Skin of body (tissue), 3 donors: ENCODE measurements at places on chromosomes 13 and 19.
A peak's percentile ranks its signal among the peaks of the same experiment; 100 is the strongest.

DNA sequence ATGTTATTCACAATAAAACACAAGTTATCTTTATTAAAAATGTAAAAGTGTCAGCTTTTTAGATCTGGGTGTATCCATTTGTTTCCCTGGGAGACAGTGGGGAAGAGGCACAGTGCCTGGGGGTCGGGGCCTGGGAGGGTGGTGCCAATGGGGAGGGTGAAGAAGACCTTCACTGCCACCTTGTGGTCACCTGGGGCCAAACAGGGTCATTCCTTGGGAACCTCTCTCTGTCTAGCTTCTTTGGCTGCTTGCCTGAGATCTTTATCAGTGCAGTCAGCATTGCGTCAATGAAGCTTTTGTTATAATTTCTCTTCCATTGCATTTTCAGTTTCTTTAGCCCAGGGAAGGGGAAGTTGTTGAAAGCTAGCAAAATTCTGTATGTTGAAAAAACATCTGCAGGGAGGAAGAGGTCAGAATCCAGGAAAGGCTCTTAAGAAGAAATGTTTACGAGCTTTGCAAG, 39.1 kb downstream of the PCDH8 start:
- no peak for DNase-seq

GRCh38 chr19:46783670-46784069, 4.7 kb downstream of the SLC1A5 start:
- no peak for DNase-seq

DNA sequence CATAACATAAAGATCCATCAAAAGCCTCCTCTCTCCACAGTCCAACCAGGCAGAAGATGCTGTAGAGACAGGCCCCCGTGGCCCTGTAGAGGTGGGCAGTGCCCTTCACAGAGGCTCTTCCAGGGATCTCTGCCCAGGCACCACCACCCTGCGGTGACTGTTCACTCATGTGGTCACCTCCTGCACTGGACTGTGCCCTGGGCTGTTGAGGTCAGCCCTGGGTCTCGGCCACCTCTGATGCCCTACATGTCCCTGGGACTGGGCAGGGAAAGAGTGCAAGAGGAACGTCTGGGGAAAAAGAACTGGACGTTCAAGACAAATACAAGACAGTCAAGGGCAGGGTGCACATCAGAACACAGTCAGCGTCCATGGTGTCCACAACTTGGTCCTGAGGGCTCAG, 22.3 kb downstream of the PEPD start:
- no peak for DNase-seq

- DNase-seq, result no peak
Measured at GRCh38 chr19:49588365-49589122, 2.4 kb upstream of the PRR12 start.

- DNase-seq, result no peak
Measured at GRCh38 chr19:8811315-8812172, 20.6 kb downstream of the ZNF558 start.

DNA sequence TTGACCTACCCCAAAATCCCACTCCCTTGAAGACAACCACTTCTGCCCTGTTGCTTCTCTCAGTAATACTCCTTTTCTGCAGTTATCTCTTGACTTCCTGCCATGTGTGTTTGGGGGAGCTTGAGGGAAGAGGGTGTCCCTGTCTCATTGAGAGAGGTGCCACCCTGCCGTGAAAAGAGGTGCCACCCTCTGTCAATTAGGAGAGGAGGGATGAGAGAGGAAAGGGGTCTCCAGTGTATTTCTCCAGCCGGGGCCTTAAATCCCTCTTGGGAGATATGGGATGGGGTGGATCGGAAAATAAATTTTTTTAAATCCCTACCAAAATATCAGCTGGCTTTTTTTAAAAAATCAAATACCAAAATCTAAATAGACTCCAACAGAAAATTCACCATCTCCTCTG, 16.5 kb downstream of the PLD3 start:
- DNase-seq, result no peak

GRCh38 chr13:75986818-75987217, 350.7 kb downstream of the LMO7 start:
- DNase-seq, result no peak

DNA sequence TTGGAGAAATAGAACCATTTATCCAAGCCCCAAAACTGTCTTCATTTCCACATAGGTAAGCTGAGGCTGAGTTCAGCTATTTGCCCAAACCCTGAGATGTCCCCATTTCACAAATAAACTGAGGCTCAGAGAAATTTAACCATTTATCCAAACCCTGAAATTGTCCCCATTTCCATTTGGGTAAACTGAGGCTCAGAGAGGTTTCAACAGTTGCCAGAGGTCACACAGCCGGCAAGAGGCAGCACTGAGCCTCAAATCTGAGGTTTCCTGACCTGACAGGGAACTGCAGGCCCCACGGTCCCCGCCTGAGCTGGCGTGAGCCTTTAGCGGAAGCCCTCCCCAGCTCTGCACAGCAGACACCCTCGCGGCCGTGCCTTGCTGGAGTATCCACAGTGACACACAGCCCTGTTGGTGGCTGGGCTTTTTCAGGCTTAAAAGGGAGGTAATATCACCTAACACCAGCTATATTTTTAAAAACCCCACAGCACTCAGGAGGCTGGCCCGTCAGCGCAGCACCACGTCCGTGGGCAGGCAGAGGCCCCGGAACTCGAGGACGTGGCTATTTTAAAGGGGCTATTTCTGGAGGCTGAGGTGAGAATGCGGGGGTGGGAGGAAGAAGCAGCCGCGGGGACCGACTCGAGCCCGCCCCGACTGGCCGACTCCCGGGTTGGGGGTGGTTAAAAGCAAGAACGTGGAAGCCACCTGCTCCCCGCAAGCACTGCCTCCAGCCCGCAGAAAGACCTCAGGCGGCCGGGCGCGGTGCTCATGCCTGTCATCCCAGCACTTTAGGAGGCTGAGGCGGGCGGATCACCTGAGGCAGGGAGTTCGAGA, 18.5 kb downstream of the PTPRS start:
- no peak for DNase-seq

- no peak for DNase-seq
Measured at GRCh38 chr13:98173431-98174152, 3.5 kb downstream of the RNF113B start.

DNA sequence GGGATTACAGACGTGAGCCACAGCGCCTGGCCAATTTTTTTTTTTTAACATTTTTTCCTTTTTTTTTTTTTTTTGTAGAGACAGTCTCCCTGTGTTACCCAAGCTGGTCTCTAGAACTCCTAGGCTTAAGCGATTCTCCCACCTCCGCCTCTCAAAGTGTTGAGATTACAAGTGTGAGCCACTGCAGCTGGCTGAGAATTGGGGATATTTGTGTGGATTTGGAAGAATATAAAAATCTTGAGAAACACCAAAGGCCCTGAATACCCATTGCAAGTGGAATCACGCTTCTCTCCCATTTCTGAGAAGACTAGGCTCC, 79.9 kb upstream of the ABCC4 start:
- DNase-seq, result no peak

DNA sequence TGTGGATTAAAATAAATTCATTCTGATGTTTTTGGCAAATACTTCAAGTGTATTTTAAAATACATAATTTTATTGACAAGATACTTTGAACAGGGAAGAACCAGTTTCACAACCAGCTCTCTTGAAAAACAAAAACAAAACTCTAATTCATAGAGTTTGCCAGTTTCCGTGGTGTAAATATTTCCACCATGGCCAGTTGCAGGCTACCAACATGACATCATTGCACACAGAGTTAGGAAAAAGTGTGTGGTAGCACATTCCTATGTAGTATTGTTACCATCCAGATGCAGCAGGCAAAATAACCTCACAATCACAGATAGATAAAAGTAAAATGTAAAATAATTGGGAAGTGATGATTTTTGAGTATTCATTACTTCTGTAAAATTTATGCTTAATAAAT, 7.7 kb upstream of the RNF113B start:
- DNase-seq, result no peak

DNA sequence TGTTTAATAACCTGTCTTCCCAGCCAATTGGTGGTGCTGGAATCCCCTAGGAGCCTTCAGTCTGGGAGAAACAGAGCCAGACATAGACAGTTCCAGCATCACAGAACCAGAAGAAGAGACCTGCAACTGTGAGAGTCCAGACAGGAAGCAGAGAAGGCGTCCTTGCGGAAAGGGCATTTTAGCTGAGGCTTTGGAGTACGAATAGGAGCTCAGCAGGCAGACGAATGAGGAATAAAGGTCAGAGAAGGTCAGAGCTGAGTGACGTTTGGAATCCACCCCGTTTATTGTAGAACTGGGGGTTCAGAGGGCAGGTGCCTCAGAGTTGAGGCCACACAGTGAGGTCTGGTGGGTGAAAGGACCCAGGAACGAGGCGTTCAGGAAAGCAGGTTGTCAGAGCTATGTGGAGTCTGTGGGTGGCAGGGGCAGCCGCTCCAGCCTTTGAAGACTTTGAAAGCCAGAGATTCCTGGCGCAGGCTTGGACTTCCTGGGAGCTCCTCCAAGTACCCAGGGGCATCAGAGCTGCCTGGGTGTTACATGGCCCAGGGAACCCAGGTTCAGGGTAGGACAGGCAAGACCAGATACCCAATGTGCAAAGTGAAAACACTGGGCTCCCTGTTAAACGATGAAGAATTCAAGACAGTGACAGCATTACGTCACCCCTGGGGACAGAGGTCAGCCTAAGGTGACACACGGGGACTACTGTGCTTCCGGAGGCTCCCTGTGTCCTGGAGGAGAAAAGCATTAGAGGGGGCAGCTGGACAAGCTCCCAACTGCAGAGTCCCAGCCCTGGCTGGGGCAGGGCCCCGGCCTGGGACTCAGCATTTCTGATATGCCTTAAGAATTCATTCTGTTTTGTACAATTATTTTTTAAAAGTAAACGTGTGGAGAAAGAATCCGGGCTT, 5.5 kb downstream of the ARRDC2 start:
- DNase-seq, result no peak

DNA sequence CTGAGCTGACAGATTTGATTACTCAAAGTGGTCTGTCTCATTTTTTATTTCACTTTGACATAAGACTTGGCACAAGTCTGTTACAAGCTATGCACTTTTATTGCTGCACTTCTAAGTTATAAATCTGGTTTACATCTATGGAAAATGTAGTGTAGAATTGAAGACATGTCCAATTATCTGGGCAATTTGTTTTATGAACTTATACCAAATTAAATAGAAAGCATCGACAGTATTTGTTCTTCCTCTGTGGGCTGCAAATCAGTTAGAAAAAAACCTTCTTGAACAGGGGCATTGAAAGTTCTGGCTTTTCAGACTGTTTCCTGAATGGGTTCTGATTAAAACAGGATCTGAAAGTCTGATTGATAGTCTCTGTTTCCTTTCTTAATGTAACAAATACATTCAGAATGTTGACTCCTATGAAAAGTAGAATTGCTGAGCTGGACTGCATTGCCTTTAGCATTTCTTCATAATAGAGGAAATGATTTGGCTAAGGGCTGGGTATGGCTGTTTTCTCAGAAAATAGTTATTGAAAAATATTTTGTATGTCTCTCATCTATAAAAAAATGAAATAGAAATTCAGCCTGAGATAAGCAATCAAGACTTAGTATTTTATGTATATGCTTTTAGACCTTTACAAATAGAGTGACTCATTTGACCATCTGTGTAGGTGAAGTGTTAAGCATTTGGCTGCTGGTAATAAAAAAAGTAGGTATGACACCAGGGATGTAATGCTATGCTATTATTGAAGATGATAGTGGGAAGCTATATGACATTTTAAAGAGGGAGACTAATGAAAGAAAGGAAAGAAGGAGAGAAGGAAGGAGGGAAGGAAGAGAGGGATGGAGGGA, 210.9 kb upstream of the SPRY2 start:
- peak; percentile 83 for DNase-seq

DNA sequence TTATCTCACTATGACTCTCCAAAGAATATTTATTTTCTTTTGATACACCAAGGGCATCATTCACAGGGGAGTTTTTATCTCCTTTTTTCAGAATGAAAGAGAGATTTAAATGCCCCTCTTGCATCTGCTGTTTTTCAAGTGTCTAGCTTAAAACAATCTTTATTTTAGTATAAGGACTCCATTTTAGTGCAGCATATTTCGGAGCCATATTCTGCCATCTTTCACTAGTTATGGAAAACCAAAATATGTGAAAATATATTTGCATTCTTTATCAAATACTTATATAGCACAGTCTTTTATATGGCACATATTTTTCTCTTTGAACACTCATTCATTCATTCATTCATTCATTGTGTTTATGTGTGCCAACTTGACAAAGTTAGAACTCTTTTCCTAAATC, 1130.2 kb downstream of the SLITRK5 start:
- no peak for DNase-seq

DNA sequence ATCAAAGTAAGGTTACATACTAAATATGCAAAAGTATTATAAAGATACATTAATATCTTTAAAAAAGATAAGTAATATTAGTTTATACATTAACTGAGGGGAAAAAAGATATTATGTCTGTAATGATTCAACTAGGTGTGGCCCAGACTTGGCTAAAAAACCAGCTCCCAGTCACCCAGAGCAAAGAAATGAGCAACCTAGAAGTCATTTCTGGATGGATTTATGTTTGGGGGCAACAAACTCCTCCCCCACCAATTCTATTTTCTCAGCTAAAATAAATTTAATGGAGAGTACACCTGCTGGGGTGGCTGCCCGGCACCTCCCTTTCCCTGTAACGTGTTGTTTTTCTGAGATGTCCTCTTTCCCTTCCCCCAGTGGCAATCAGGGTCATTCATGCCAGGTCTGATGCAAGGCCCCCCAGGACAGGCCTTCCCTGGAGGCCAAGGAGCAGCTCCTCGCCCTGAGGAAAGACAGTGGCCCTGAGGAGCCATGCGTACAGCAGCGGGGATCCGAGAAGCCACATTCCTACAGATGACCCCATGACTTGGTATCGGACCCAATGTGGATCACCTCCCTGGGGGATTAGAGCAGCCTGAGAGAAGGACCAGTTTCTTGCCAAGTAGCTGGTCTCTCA, 78.6 kb upstream of the DOCK9 start:
- no peak for DNase-seq

DNA sequence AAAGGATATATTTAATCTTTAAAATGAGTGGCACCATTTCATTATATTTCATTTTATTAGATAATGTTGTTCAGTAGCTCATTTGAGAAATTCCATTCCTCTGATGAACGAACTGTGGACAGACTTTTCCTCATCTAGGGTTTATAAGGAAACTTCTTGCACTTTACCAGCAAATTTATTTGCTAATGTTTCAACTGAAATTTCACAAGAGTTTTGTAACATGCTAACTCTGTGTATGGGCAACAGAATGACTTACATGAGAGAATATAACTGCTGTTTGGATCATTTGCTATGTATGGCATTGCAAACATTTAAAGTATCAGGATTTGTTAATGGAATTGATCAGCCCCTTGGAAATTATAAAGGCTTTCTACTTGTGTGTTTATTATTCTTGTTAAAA, 3.7 kb upstream of the IRS2 start:
- no peak for DNase-seq
